NCI-H2029 (cell line): ENCODE measurements at places on chromosomes 6 and 20.

GRCh38 chr20:20391115-20391514, 23.2 kb downstream of the INSM1 start:
- no peak for DNase-seq

- no peak for DNase-seq
These were observed 226.7 kb downstream of the MEI4 start for GRCh38 chr6:77879527-77879926.

- no peak for DNase-seq
These were observed 28.7 kb downstream of the NTSR1 start for GRCh38 chr20:62737271-62737811.

- DNase-seq, result no peak
These were observed 275.1 kb downstream of the CDC5L start for GRCh38 chr6:44662461-44663121.

GRCh38 chr6:166650824-166651807, 24.1 kb upstream of the RPS6KA2 start:
- no peak for DNase-seq
